ENCODE measurements at places on chromosomes 16 and 17. TPM values are rescaled to one million over a fixed set of nuclear protein-coding genes. Genes with fewer than 3 reads are reported as not detected.

The ZP2 gene
- 0.23 TPM for total RNA-seq

The AOC3 gene
- 0.51 TPM for total RNA-seq

The ZG16 gene
- total RNA-seq = not detected

The LPO gene
- not detected for total RNA-seq

The SLC6A2 gene
- not detected for total RNA-seq

The SMPD3 gene
- 0.17 TPM for total RNA-seq

The TTLL6 gene
- not detected for total RNA-seq

The LRRC36 gene
- not detected for total RNA-seq

The MYH8 gene
- total RNA-seq = not detected

GRCh38 chr16:3992297-3993051 lies 112.0 kb upstream of the CREBBP start:
- no peak for DNase-seq

DNA sequence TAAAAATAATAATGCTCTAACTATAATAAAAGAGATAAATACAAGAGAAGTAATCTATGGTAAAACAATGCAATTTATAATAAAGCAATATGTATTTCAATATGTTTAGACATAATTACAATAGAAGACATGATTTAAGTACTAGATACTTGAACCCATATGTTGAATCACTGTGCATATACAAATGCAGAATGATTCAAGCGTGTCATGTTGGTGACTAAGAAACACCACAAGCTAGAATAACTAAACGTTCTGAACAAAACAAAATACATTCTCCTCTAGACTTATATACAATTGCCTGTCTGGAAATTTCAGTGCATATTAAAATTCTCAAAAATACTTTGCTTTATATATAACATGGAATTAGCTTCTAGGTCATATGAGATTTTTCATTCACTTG lies 11.2 kb downstream of the TADA2A start:
- no peak for DNase-seq

- no peak for DNase-seq
Observed at GRCh38 chr17:10687499-10687898, 9.8 kb downstream of the SCO1 start.

DNA sequence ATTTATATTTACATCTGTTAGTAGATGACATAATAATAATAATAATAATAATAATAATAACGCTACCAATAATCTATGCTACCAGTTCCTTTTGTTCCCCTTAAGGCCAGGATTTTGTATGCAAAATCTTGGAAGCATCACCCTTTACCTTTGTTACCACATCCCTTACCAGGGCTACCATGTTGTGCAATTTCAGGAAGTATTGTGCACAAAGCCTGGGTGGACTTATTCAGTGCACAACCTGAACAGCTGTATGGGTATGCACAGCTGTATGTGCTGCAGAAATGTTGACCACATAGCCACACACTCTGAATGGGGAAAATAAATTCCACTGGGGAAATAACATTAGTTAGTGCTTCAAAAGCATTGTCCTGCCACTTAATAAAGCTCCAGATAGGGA lies 19.9 kb upstream of the CALB2 start:
- DNase-seq = no peak

GRCh38 chr16:53121043-53121620 lies 66.3 kb downstream of the CHD9 start:
- DNase-seq = no peak

- DNase-seq = no peak
Observed at GRCh38 chr16:64352246-64352645, 769.6 kb downstream of the CDH11 start.

GRCh38 chr16:24054741-24055491 lies 201.2 kb upstream of the CACNG3 start:
- no peak for DNase-seq

DNA sequence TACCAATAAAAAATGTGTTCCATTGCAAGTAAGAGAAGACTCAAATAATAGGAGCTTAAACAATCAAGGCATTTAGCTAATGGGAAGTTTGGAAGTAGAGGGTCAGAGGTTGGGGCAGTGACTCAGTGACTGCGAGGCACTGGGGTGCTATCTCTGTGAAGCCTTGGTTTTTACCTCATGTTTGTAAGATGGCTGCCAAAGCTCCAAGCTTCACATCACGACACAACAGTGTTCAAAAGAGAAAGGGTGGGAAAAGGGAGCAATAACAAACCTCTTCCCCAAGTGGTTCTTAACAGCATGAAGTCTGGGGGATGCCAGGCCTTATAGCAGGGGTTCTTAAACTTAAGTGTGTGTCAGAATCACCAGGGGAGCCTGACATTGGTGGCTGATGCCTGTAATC lies 26.6 kb upstream of the GPRC5B start:
- DNase-seq = no peak

DNA sequence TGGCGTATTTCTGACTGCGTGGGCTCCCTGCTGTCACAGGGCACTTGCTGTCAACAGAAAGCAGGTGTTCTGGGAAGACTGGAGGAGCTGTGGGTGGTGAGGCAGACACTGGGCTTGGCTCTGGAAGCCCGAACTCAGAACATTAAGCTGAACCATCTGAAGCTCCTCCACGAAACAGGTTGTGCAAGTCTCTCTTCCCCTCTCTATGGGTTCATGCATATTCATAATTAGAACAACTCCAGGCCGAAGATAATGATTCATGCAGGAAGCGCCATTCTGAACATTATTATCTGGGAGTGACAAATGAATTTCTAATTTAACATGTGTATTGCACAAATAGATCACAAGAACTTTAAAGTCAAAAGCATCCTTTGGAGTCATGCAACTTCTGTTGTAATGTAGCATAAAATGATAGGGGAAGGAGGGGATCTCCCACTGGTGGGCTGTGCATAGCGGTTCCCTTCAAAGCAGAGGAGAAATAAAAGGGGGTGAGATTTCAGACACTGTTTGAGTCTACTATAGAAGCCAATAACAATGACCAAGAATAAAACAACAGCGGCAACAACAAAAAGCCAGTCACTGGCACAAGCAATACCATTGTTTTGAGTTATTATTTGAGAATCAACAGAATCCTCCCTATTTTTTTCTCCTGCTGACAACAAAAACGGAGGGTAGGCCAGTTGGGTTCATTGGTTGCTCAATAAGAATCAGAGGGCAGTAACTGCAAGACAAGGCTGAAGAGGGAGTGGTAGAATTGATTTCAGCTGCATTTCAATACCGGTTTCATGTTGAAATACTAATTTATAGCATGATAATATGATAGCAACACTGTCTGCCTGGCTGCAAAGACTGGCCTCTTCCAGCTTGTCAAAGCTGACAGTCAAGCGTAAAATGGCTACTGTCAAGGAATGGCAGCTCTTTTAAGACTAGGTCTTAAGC lies 407.3 kb downstream of the XYLT1 start:
- DNase-seq = no peak

DNA sequence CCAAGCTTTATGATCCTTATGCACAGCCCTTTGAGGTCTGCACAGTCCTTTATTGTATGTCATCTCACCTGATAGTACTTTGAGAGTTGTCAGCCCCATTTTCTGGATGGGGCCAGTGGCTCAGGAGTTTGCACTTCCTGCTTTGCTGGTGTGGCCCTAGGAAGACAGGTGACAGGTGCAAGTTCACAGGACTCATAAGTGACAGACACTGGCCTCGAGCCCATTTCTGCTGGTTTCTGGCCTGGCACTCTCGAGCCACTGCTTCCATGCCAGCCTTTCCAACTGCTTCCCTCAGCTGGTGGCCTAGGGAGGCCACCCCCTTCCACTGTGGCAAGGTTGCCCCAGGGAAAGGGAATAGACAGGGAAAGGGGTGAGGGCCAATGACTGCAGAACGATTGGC lies 84.4 kb upstream of the CCL1 start:
- DNase-seq = no peak

DNA sequence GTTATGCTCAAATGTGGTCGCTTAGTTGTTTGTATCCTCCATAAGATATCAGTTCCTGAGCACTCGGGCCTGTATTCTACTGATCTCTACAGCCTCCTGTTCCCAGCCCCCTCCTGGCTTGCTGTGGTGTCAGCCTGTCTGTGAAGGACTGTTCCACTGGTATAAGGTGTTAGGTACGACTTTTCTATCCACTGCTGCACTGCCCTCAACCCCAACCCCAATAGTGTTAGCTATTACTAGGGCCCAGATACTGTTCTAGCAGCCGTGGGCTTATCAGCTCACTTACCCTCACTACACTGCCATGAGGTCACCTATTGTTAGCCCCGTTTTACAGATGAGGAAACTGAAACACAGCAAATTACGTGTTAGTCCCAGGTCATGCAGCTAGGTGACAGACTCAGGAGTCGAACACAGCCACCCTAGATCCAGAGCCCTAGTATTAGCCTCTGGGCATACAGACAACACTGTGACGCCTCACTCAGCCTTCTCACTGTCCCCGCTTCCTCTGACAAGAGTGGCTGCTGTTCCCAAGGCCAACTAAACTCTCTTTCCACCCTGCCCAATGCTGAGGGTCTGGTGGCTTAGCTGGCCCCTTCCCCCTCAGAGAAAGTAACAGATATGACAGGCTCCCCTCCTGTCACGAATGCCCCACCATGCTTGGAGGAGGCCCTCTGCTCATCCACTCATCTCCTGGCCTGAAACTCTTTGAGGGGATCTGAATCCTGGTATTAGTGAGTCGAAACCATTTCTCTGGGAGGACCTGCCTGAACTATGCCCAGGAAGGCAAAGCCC lies 25.6 kb upstream of the ZNF652 start:
- no peak for DNase-seq

DNA sequence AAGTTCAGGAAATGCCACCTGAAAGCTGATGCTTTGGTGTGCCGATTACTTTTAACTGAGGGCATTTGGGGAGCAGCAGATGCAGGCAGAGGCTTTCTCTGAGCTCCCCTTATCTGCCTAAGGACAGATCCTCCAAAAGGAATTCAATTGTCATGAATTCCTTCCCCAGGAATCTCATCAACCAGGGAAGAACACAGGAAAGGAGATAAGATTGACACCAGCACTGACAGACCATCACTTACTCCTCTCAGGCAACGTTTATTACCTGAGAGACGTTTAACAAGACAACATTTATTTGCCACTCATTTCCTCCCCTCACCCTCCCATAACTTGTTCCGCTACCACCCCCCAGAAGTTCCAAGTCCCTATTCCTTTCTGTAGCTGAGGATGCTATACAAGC lies 17.6 kb upstream of the CDRT4 start:
- no peak for DNase-seq

- no peak for DNase-seq
Observed at GRCh38 chr16:85125570-85126393, 13.5 kb upstream of the CIBAR2 start.

GRCh38 chr16:68328151-68328859 lies 17.5 kb downstream of the PRMT7 start:
- DNase-seq = peak; percentile 94

DNA sequence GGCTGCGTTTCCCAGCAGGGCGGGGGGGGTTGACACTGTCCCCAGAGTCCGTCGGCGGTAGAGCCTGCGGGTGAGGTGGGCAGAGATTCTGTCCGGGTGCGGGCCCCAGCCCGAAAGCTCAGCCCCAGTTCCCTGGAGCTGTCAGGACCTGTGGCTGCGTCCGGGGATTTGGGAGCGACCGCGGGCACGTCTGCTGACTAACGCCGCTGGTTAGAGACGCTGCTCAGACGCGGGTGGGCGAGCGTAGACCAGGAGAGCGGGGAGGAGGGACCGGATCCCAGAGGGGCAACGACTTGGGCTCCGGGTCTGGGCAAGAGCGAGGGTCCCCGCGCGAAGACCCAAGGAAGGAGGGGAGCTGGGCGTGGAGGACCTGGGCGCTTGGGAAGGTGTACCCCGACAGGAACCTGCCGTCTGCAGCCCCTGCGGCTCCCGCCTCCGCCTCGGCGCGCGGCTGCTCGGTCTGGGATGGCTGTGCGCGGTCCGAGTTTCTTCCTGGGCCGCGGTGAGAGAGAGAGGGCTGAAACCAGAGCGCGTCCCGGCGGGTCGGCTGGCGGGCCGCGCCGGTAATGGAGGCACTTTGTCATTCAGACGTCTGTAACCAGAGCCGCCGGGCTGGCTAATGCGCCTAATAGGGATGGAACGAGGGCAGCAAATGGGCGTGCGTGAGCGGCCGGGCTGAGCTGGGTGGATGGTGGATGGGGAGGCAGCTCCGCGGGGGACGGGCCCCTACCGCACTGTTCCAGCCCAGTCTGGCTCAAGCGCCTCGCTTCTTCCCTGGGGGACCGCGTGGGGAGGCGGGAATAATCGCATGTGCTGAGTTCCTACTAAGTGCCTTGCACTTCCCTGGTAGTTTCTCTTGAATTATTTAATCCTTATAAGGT lies 2.3 kb downstream of the NGFR start:
- DNase-seq = peak; percentile 11

GRCh38 chr16:27355610-27356009 lies 41.8 kb downstream of the IL4R start:
- DNase-seq = peak; percentile 80

DNA sequence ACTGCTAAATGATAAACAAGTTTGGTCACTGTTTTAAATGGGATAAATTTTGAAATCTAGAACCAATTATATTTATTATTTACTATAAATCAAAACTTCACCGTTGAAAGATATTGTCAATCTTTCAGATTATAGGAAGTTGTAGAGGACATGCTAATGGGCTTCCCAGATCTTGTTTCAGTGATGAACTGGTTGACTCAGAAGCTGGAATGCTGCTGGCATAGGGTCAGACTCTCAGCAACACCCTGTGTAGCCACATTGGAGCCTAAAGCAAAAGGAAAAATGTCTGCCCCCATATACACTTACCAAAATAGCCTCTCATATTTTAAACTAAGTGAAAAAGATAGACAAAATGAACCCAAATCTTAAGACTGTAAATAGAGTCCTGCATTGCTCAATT lies 916.9 kb upstream of the SOX9 start:
- no peak for DNase-seq

DNA sequence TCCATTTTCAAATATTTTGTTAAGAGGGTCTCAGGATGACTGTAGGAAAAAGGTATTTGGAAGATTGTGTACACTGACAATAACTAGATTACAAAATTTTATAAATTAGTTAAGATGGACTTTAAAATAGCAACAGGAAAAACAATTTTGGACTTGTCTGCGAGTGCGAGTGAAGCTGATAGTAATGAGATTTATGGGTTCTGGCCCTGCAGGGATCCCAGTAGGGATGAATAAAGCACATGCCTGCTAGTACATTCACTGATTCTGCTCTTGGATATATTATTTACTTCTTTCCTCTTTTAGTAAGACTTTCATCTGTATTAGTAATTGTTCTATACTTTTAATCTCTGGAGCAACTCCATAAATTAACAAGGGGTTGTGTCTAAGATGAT lies 28.2 kb downstream of the PRKCA start:
- DNase-seq = no peak

DNA sequence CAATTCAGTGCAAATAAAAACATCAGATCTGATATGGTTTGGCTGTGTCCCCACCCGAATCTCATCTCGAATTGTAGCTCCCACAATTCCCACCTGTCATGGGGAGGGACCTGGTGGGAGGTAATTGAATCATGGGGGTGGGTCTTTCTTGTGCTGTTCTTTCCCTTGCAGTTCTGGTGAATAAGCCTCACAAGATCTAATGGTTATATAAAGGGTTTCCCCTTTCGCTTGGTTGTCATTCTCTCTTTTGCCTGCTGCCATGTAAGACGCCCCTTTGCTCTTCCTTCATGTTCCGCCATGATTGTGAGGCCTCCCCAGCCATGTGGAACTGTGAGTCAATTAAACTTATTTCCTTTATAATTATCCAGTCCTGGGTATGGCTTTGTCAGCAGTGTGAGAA lies 68.9 kb upstream of the NFAT5 start:
- no peak for DNase-seq

Measured in dermis blood vessel endothelial cell (primary cell).